NCI-H146 (cell line): ENCODE measurements at places on chromosomes 4 and X.

GRCh38 chr4:26362745-26363439 is 42.1 kb downstream of the RBPJ start:
- DNase-seq = no peak

- no peak for DNase-seq
These were observed 9.7 kb downstream of the EFNB1 start for GRCh38 chrX:68838571-68838910.

DNA sequence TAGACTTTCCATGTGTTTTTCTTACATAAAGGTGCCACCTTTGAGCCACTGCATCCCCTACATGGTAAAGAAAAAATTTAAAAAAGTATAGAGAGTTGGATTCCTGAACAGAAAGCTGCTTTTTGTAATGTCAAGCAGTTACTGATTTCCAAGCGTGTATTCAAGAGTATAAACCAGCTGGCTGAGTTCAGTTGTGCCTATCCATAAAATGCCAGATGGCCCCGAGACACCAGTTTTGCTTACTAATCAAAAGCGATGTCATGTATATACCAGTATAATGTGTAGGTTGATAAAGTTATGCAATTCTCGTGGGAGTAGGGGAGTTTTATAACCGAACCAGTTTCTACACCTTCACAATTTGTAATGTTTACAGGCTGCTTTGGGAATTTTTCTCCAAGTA is 26.2 kb upstream of the PNPLA4 start:
- no peak for DNase-seq

DNA sequence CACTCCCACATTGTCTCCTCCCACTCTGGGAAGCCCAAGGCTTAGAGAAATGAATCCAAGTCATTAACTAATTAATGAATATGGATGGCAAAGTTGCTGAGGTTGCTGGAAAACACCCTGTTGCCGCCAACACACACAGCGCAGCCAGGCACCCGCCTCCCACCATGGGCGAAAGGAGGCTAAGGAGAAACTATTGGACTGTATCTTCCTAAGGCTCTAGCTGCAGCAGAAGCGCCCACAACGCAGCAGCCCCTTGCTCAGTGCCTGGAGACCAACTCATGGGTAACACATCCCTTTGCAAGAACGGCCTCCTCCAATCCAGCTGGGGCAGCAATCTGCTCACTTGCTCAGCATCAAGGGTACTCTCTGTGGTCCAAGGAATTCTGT is 34.2 kb downstream of the TSC22D3 start:
- DNase-seq = no peak

- DNase-seq = no peak
These were observed 349.0 kb upstream of the TRAM1L1 start for GRCh38 chr4:117434424-117434823.

DNA sequence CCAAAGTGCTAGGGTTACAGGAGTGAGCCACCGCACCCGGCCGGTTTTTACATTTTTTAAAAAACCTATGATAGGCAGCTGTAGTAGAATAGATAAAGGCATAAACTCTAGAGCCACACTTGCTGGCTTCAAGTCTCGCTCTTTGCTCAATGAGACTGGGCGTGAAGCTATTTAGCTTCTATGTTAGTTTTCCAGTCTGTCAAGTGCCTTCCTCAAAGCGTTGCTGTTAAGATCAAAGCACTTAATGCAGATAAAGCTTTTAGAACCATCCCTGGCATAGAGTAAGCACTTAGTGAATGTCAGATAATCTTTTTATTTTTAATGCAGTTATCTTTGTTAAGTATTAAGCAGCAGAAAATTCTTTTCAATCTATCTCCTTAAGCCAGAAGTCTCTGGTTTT is 42.0 kb upstream of the BMPR1B start:
- no peak for DNase-seq

DNA sequence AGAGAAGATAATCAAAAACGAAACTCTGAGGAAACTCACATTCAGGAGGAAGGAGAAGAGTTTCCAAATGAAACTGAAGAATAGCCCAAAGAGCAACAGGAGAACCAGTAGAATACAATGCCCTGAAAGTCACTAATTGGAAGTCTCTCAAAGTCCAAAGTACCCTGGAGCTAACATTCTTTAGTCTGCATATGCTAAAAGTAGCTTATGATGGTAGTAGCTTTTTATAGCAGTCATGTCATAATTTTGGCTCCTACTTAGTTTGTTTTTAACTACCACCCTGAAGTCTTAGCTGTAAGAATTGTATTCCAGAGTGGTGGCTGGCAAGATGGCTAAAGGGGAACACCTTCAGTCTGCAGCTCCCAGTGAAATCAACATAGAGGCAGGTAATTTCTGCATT is 100.3 kb upstream of the FGF16 start:
- DNase-seq = no peak

GRCh38 chr4:1778642-1779392 is 14.3 kb upstream of the FGFR3 start:
- no peak for DNase-seq

GRCh38 chrX:17767734-17768133 is 30.4 kb downstream of the SCML1 start:
- DNase-seq = no peak

DNA sequence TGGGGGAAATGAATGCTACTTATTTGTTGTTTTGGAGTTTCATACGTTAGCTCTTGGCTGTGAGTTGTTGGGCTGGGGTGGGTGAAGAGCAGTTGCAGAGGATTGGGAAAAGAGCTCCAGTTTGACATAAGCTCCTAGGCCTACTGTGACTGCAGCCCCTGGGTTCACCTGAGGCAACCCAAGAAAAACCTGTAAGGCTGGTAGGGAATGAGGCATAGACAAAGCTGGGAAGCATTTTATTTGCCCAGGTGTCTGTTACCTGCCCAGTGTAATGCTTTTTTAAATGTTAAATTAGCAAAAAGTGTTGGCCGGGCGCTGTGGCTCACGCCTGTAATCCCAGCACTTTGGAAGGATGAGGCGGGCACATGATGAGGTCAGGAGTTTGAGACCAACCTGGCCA is 160.0 kb downstream of the FHIP1A start:
- no peak for DNase-seq

DNA sequence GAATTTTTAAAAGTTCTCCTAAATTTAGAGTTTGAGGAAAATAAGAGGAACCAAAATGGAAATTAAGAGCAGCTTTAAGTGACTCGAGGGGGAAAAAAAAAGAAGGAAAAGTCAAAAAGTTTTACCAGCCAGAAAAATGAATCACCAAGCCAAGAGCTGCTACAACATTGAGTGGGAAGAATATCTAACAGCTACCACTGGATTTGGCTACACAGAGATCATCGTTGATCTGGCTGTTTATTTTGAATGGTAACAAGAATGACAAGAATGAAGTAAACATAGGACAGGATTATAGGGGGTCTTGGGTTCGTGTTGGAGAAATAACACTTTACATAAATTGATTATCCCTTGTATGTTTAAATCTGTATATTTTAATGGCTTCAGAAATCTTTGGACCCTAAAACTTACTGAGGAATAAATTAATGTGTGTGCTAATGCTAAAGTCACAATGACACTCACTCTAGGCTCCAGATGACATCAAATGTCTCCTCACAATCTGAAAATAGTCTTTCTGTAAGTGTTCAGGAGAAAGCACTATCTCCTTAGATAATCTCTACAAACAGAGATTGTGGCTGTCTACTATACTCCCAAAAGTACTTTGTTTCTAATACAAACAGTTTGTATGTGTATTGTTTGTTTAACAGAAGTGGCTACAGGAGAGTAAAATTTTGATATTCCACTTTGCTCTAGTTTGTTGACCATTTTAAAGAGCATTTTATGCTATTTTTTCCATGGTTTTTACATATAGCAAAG is 3.1 kb upstream of the CSN3 start:
- DNase-seq = no peak
